ENCODE measurements at places on chromosomes 4 and X.

DNA sequence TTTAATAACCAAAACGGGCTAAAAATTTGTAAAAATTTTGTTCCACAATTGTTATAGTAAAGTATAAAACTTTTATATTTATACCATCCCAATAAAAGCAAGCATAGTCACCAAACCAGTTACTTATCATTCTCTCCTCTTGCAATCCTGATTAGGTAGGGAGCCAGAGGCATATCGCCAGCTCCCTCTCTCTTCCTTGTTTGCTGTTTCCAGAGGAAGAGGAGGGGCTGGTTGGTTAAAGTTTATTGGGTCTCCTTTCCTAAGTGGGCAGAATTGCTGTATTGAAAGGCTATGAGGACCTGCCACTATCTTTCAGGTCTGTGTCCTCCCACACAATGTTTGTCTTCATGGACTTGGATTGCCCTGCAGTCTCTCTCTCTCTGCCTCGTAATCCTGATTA is 29.6 kb upstream of the BBS12 start:
- no peak for DNase-seq

- no peak for DNase-seq
Observed at GRCh38 chrX:130556951-130557350, 155.2 kb downstream of the RBMX2 start.

DNA sequence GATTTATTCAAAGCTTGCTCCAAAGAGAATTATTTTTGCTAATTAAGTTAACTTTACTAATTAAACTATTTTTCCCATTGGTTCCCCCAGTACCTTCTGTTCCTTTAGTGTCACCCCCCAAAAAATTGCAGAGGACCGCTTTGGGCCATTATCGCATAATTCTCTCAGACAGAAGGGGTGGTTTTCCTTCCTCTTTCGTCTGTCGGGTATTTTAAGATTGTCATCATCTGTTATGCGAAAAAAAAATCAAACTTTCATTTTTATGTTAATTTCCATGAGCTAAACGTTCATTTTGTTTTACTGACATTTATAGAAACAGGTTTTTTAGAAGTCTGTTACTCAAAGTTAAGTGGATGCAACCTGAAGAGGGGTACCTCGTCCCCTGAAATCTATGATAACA is 76.2 kb upstream of the DDX3X start:
- no peak for DNase-seq

DNA sequence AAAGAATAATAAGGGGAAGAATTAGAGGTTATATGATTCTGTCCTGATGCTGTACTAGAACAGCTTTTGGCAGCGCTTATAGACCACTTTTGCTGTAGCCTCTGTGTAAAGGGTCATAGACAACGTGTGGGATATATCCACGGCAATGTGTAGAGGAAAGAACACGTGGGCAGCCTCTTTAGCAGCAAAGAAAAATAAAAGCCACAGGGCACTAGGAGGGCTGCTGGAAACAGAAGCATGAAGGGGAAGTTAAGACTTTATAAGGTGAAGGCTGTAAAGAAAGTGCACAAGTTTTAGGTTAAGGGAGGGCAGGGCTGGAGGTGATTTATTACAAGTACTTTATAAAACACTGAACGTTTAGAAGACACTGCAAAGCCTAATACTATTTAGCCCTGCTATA is 20.1 kb upstream of the PHEX start:
- DNase-seq: no peak

- DNase-seq: no peak
Observed at GRCh38 chrX:153499341-153499740, 4.6 kb downstream of the BGN start.

GRCh38 chrX:111869639-111870034 is 6.3 kb upstream of the TRPC5OS start:
- no peak for DNase-seq

- no peak for DNase-seq
Observed at GRCh38 chrX:97740044-97740443, 856.3 kb downstream of the RPA4 start.

GRCh38 chrX:116490104-116490503 is 27.3 kb upstream of the CT83 start:
- no peak for DNase-seq

- no peak for DNase-seq
Observed at GRCh38 chrX:116873671-116874070, 410.9 kb upstream of the CT83 start.

GRCh38 chrX:129823522-129823921 is 20.2 kb downstream of the ZDHHC9 start:
- DNase-seq: no peak

DNA sequence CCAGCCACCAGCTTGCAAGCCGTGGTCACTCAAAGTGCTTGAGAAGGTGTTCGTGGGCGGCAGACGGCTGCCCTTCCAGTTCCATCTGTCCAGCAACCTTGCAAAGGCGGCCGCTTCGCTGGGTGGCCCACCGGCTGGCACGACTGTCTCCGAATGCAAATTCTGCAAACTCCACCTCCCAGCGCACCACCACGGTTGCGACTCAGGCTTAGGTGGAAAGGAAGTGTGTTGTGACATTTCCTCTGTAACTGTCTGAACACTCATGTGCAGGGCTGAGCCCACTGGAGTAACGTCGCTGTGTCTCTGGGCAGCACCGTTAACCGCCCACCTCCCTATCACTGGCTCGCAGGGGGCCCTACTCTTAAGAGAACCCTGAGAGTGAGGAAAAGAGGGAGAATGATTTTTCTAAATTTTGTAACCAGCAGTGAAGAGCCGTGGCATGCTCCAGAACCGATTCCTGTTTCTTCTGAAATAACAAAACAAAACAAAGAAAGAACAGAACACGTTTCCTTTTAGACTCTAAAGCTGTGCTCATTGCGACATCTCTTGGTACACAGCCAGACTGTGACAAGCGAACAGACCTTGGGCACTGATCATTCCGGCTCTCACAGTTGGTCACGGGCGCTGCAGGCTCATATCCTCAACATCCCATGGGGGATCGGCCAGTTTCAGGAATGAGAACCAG is at the start of gene P2RY8:
Gene P2RY8 (minus strand): TSS at position 155 of the 685 bp plus-strand sequence. CDS start 70,627 bp downstream, outside the sequence.
- DNase-seq: no peak

DNA sequence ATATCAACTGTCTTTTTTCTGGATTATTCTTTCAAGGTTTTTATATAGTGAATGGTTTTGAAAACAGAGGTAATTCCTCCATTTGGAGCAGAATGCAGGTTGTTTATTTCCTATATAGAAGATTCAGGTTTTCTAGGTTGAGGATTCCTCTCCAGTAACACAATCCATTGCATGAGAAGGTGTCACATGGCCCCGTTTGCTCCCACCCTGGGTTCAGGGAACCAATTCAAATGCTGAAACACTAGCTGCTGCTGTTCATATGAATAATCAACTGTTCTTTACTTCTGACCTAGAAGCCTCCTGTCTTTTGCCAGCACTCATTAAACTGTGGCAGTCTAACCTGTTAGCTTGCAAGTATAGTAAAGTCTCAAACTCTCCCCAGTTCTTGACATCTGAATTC is 1316.9 kb upstream of the TENM3 start:
- no peak for DNase-seq

DNA sequence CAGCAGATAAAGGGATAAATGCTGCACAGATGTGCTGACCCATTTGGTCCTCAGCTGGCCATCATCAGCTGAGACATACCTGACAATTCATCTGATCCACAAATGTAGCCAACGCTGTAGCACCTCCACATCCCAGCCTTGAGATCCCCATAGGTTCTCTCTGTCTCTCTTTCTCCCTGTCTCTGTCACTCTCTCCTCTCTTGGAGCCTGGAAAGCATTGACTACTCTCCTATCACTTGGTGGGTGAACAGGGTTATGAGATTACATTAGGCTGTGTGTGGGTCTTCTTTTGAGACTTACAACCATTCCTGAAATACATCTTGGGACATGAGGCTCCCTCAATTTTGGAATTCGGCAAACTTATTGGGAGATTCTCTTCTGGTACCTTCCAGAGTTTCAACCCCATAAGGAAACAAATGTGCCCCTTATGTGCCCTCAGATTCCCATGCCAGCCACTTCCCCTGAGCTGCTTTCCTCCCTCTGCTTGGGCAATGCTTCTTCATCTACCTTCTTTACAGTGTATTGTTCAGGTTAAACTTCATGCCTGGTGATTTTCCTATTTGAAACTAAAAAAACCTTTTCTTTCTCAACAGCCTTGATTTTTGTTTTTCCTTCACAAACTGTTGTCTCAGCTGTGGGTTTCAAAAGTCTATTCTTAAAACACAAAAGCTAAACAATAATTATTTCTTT is 29.1 kb upstream of the FGF2 start:
- no peak for DNase-seq

GRCh38 chr4:99710020-99710419 is 52.4 kb upstream of the C4orf54 start:
- DNase-seq: no peak

- DNase-seq: peak; percentile 89
Observed at GRCh38 chr4:55303760-55304165, 42.3 kb upstream of the SRD5A3 start.

GRCh38 chr4:86294883-86295282 is 65.0 kb downstream of the MAPK10 start:
- DNase-seq: no peak

- no peak for DNase-seq
Observed at GRCh38 chrX:128518508-128518907, 466.3 kb upstream of the ACTRT1 start.

- DNase-seq: no peak
Observed at GRCh38 chr4:105805501-105806120, 89.7 kb upstream of the NPNT start.

- no peak for DNase-seq
Observed at GRCh38 chrX:118802857-118803256, 20.8 kb upstream of the ZCCHC12 start.

GRCh38 chrX:41542135-41542534 is 95.0 kb downstream of the NYX start:
- peak; percentile 61 for DNase-seq

GRCh38 chrX:11532291-11533078 is 133.2 kb downstream of the ARHGAP6 start:
- DNase-seq: peak; percentile 9

DNA sequence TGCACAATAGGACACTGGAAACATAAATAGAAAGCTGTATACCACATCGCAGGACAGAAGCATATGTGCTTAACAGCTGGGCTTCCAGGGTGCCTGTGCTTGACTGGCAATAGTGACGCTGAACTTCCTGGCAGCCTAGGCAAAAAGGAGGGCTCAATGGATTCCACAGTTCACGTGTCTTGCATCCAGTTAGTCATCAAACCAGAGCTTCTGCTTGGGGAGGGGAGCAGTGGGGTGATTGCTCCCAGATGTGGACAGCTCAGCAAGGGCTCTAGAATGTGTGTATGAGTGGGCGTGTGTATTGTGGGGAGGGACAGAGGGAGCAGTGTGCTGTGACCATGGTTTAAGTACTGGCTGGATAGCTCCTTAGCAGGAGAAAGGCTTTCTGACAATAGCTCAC is 2.3 kb downstream of the PRRG3 start:
- no peak for DNase-seq

- no peak for DNase-seq
Observed at GRCh38 chrX:9466124-9466495, 1.3 kb downstream of the TBL1X start.

- DNase-seq: no peak
Observed at GRCh38 chrX:84182516-84182915, 5.5 kb downstream of the RPS6KA6 start.

GRCh38 chr4:84971319-84971932 is 4.9 kb upstream of the WDFY3 start:
- peak; percentile 32 for DNase-seq

DNA sequence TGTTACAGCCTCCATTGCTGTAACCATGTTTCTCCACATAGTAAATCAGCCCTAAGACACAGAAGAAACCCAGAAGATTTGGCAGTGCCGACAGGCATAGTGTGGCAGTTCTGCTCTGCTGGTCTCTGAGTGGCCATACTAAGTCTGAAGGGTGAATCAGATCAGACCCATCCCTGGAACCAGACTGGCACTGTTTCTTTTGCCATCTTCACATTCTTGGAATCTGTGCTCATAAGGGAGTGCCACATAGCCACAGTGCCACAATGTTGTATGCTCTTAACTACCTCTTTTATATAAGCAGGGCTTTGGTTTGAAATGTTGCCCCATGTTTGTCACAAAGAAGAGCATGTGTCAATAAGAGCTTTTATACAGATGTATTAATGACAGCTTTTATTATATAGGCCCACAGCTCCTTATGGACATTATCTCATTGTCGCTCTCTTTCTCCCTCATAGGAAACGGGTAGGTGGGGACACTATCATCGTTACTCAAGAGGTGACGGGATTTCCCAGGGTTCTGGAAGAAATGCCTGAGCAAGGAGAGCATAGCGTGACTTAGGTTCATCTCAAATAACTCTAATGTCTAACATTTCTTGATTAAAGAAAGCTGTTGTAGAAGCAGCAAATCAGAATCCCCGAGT is 128.2 kb downstream of the CBR4 start:
- DNase-seq: no peak

DNA sequence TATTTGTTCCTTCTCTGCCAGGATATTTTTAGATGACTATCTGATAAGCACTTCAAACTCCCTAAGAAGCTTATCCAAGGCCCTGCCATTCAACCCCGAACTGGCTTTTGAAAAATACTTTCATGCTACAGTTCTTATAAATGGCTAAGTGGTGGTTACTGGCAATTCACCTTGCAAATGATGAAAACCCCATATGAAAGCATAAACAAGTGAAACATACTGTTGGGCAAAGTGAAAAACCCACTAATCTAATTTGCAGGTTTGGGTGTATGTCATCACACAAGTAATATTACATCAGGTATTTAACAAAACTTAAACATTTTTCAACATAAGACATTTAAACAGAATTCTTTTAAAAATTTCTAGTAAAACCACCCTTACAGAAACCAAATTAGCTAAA is 31.1 kb downstream of the TAPT1 start:
- no peak for DNase-seq

GRCh38 chr4:11881364-11881763 is 452.7 kb upstream of the HS3ST1 start:
- no peak for DNase-seq

Measured in NCI-H226 (cell line).